ENCODE measurements at places on chromosomes 4 and X.

DNA sequence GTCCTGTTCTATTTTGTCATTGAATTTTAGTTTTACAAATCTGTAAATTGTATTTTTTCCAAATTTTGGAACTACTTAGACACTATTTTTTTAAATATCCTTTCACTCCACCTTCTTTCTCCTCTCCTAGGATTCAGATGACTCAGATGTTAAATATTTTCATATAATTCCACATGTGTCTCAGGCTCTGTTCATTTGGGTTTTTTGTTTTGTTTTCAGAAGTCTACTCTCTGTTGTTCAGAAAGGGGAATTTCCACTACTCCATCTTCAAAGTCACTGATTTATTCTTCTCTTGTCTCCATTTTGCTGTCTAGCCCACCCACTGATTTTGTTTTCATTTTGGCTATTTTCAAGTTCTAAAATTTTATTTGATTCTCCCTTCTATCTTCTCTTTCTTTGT is 264.0 kb upstream of the SLIT2 start:
- DNase-seq: no peak

- DNase-seq: peak; percentile 13
These were observed 1.1 kb downstream of the SLC9B2 start for GRCh38 chr4:103075435-103075893.

GRCh38 chr4:162010362-162010761 is 153.4 kb downstream of the FSTL5 start:
- no peak for DNase-seq

DNA sequence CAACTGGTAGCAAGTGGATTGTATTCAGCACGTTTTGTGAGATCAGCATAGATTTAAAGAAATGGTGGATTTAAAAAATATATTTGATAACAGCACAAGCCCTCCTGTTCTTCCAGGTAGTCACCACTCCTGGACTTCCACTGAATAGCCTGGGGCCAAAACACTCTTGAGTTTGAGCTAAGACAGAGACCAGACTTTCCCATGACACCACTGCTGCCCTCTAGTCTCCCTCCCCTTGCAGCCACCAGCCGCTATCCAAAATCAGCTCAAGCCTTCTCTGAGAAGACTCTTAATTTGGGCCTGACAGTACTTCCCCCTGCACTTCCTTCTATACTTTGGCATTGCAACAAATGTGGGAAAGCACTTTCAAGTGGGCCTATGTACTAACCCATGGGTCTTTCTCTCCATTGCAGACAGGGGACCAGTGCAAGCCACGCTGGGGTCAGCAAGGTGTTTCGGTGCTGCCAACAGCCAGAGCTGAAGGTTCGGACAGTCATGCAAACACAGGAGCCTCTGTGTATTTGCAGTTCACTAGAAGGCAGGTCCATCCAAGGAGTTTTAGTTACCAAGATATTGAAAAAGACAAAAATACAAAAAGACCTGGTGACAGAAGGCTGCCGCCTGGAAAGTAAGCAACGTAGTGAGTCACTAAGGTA is 40.5 kb upstream of the KLHL13 start:
- DNase-seq: no peak

- no peak for DNase-seq
These were observed 23.3 kb upstream of the LEF1 start for GRCh38 chr4:108192056-108192455.

GRCh38 chr4:7016512-7016911 is 26.7 kb upstream of the TADA2B start:
- no peak for DNase-seq

DNA sequence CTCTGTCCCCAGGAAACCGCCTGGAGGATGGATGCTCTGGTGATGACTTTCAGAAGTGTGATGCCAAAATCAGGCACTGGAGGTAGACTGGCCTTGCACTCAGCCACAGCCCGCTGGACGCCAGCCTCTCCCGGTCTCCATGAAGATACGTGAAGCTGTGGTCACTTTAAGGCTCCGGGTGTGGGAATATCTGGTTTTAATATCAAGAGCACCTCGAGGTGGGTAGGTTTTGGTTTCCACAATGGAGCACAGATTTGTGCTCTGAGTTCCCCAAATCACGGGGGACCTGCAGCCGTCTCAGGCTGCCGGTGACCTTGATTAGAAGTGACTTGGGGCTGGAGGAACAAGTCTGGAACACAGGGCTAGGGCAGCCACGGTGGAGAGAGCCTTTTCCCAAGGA is 6.8 kb upstream of the HMX1 start:
- no peak for DNase-seq

- DNase-seq: no peak
These were observed 68.0 kb upstream of the STIM2 start for GRCh38 chr4:26792639-26793038.

- DNase-seq: no peak
These were observed at the start of gene TEX11 for GRCh38 chrX:70908541-70908940. TEX11 (minus strand) TSS chrX:70908711; CDS start chrX:70907789, 922 bp downstream.

DNA sequence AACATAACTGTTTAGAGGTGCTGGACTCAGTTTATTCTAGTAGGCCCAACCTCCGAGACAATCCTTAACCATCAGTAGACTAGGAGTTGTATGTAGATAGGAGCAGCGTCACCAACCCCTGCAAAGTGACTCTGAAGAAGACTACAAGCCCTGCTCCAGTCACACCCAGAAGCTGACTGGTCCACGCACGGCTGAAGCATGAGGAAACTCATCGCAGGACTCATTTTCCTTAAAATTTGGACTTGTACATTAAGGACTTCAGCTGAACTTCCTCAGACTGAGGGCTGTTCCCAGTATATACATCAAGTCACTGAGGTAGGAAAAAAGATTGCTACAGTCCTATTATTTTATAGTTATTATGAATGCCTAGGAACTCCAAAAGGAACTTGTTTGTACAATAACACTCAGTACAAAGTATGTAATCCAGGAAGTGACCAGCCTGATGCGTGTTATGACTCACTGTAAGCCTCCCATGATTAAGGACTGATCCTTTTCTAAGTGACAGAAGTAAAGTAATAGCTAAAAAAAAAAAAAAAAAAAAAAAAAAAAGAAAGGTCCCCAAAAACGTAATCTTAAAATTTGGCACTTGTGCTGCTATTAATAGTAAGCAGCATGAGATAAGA is 41.6 kb upstream of the UGT2B7 start:
- no peak for DNase-seq

DNA sequence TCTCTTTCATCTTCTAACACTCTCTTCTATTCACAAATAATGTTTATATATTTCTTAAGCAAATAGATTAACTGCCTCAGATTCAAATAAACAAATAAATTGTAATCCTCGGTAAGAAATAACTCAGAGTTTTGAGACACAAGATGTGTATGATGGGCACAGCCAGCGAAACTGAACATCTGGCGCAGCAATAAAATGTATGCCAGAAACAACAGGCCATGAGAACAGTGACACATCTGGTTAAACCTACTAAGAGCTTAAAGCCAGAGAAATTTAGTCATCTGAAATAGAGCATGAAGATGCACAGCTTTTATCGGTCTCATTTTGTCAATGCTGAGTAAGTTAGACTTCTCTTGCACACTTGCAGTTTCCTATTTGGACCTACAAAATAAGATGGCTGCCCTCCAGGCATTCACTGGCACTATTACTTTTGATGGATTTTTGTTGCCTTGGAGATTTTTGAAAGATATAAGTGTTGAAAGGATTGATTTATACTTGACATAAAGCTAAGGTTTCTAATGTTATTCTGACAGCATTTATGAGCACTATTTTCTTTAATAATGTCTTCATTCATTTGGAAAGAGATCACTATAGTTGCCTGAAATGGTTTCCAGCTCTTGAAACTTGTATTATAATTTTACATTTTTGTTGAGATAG is 1444.0 kb downstream of the PCDH18 start:
- DNase-seq: no peak

GRCh38 chr4:122117743-122118142 is 34.4 kb upstream of the BLTP1 start:
- no peak for DNase-seq

GRCh38 chr4:80434238-80434637 is 98.7 kb downstream of the CFAP299 start:
- DNase-seq: no peak

DNA sequence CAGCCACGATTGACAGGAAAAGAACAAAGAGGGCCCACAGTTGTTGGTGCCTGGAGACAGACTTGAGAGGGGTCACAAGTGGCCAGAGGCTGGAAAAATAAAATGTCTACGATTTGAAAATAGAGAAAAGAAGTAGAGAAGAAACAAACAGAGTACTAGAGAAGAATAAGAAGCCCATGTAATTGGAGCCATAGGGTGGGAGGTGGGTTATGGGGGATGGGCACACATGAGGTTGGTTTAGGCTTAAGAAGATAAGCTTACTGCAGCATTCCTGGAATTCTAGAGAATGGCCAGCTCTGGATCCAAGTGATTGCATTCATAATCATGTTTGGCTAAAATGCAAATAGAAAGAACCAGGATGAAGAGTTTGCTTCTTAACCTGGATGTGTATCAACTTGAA is 210.7 kb downstream of the MAML3 start:
- DNase-seq: no peak

DNA sequence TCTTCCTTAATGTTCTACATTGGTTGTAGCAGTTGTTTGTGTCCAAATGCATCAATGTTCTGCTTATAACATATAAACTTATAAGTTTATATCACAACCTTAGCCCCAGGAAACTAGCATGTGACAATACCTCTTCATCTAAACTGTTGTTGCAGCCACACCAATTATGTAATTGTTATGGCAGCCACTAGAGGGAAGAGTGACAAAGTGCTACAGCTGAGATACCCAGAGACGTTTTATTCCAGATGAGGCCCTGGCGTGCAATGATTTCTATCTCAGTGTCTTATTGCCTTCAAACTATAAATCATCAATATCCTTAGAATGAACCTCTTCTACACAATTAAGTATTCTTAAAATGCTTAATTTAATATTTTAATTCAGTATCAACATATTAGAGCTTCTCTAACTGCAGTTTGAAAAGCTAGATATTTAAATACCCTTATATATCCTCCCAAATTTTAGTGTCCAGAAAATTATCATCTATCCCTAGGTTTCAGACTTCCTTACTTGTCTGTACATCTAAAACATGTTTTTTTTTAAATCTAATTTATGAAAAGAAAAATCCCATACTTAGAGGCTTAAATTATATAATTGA is 171.6 kb downstream of the PCDH10 start:
- DNase-seq: peak; percentile 23

GRCh38 chr4:12178614-12179610 is 750.2 kb upstream of the HS3ST1 start:
- no peak for DNase-seq

DNA sequence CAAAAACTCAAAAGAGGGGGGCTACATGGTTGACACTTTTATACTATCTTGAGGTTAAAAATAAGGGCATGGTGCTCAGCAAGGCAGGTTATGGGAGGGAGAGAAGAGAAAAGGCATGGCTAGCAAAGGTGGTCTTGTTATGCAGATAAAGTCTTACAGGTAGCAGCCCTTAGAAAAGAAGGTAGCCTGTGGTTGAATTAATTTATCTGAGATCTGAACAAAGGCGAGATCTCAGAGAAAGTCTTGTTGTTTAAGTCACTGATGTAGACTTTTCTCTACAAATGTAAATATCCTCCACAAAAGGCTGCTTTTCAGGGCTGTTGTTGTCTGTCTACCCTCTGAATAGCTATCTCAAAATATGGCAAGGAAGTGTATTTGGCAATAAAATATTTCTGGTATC is 1250.4 kb downstream of the PCDH18 start:
- no peak for DNase-seq

- DNase-seq: no peak
These were observed 22.8 kb upstream of the SH3RF1 start for GRCh38 chr4:169293343-169294176.

GRCh38 chr4:102678695-102679335 is 82.0 kb downstream of the MANBA start:
- no peak for DNase-seq

DNA sequence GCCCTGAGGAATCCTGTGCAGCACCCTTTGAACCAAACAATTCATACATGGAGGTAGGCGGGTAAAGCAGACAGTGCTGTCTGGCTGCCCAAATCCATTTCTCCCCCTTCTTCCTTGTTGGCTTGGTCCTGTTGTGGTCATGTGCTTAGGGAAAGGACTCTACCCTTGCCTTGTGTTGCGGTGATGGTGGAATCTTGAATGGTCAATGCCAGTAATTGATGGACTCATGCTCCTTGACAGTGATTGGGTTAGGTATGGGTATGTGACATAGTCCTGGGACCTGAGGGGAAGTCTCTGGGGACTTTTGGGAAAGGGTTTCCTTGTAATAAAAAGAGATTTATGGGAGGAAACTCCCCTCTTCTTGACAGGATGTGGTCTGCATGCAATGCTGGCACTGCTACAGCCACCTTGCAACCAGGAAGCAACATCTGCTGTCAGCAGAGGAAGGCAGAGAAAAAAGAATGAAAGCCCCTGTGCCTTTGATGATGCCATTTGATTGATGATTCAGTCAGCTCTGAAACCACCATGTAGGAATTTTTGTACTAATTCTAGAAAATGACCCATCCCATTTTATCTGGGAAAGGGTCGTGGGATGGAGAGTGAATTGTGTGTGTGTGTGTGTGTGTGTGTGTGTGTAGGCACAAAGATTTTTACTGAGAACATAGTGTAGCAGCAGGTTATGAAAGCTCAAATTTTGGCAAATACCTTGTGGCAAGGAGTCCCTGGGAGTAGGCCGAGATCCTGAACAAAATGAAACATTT is 30.0 kb upstream of the HUWE1 start:
- DNase-seq: no peak

- DNase-seq: no peak
These were observed 157.6 kb downstream of the DCK start for GRCh38 chr4:71151054-71151453.

DNA sequence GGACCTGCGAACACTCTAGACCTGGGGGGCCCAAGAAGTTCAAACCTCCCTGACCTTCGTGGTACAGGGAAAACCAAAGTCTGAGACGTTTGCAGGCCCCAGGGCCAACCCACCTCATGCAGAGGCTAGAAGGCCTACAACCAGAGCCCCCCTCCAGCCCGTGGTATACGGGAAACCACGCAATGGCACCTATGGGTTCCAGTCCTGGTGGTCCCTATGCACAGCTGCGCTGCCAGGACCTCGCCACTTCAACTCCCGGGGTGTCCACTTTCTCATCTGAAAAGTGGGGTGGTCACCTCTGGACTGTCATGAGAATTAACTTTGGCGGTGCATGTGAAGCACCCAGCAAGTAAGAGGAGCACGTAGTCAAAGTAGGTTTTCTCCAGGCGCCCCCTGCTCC is 8.4 kb upstream of the MSX1 start:
- no peak for DNase-seq

GRCh38 chrX:54411732-54412131 is 28.5 kb upstream of the TSR2 start:
- no peak for DNase-seq
